NCI-H1092 (cell line): ENCODE measurements at places on chromosomes 11 and 22.

GRCh38 chr22:22681221-22681739 is 36.9 kb downstream of the GGTLC2 start:
- DNase-seq, result no peak

- no peak for DNase-seq
These were observed 359.0 kb downstream of the BRD1 start for GRCh38 chr22:49468487-49469198.

DNA sequence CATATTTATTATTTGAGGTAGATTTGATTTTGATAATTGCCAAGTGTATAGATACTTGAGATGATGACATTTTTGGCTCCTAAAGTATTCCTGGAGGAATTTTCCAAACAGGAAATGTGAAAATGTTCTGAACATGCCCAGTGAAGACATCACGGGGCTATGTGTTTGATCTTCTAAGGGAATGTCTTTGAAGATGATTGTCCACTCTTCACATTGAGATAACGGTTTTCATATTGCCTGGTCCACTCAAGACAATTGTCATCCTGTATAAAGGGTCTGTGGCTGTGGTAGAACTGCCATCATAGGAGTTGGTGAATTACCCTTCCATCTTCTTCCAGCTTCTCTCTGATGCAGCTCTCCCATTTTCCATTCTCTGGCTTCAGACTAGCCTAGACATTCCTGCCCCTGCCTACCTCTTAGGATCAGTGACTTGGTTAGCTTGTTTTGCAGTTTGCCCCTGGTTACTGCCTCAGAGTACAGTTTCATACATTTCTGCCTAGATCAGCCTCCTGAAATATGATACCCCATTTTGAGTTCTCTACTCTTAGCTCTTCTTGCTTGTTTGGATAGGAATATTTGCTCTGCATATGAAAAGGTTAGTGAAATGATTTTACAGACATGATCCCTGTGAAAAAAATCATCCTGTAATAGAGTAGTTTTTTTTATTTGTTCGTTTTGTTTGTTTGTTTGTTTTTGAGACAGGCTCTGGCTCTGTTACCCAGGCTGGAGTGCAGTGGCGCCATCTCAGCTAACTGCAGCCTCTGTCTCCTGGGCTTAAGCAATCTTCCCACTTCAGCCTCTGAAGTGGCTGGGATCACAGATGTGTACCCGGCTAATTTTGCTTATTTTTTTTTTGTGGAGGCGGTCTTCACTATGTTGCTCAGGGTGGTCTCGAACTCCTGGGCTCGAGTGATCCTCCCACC is 111.4 kb upstream of the SORL1-AS1 start:
- peak; percentile 52 for DNase-seq

GRCh38 chr11:7486781-7487140 is 1.5 kb downstream of the OLFML1 start:
- DNase-seq, result no peak

- DNase-seq, result no peak
These were observed 113.8 kb downstream of the ATXN10 start for GRCh38 chr22:45785458-45785857.

DNA sequence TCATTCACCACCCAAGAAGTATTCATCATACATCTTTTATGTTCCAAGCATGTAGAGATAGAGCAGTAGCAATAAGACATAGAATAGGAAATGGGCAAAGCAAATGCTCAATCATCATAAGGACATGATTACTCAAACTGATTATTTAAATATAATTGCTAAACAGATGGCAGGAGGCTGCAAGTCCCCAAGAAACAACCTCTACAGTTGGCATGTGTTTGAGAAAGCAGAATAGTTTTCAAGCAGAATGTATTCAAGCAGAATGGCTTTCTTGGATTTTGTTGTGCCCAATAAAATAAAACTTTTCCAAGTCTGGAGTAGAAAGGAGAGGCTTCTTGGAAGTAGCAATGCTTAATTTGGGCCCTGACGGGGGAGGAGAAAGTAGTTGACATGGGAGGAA is 86.5 kb upstream of the SYN3 start:
- DNase-seq, result no peak

DNA sequence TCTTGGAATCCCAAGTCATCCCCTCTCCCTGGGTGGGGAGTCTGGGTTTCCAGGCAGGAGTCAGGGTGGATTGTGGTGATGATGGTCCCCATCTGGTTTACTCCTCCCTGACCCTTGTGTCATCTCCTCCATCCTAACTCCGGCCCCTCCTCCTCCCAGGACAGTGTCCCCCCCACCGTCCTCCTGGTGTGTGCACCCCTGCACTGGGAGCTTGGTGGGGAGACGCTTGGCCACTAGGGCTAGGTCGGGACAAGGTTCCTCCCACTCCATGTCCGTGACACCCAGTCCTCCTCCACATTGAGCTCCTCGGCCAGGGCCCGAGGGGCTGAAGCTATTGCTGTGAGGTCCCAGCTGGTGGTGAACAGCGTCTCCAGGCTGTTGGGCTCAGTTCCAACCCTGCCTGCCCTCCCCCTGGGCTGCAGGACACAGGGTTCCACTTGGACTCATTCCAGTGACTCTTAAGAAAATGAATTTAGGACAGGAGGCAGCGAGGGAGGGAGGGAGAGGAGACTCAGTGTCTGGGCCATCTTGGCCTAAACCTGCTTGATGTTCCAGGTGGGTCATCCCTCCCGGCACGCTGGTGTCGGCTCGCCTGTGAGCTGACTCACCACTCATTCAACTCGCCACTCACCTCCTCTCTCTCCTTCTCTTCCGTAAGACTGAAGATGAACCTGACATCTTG is 433.2 kb downstream of the TBC1D22A start:
- no peak for DNase-seq

DNA sequence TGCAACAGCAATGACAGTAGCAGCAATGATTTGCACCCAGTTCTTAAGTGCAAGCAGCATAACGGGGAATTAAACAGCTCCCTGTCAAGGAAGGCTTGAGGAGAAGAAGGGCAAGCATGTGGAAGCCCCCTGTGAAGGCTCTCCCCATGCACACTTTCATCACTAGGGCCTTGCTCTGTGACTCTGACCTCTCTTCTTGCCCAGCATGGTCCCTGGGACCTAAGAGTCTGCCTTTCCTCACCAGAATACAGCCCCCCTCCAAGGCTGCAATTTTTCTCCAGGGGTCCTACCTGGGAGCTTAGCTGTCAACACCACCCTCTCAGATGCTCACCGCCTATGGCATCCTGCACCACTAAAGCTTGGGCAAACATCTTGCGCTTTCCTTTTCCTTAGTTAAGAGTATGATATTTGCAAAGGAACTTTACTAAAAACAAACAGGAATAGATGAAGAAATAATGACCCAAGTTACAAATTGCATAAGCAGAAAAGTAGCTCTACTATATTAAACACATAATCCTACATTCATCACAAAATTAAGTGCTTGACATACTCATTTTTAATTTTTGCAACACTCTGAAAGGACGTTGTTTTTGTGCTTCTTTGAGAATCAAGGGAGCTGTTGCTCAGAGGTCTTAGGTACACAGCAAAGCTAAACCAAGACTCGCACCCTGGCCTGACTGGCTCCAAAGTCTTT is 187.6 kb downstream of the ADAMTS15 start:
- DNase-seq, result no peak

GRCh38 chr11:111269146-111269868 is 23.8 kb downstream of the POU2AF2 start:
- no peak for DNase-seq

DNA sequence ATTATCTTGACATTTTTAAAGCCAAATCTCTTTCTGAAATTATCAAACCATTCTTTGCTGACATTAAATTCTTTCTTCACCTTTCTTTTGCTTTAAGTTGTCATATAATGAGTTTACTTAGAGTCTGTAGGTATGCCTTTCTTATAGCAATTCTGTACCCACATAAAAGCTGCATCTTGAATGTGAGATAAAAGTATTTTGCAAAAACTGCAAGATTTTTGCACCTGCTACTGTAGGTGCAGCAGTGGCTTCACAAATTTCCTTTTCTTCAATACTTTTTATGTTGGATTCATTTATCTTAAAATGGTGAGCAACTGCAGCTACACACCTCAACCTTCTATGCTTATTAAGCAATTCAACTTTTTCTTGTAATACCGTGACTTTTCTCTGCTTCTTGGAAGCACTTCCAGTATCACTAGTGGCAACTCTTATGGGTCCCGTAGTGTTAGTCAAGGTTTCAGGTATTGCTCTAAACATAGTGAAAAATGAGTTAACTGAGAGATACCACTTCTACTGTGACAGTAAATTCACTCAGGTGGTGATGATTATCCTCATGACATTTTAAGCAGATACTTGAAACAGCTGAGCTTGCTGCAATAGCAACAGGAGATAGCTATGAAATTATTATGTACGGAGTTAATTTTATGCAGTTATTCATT is 18.8 kb downstream of the ZFP91 start:
- DNase-seq, result no peak

DNA sequence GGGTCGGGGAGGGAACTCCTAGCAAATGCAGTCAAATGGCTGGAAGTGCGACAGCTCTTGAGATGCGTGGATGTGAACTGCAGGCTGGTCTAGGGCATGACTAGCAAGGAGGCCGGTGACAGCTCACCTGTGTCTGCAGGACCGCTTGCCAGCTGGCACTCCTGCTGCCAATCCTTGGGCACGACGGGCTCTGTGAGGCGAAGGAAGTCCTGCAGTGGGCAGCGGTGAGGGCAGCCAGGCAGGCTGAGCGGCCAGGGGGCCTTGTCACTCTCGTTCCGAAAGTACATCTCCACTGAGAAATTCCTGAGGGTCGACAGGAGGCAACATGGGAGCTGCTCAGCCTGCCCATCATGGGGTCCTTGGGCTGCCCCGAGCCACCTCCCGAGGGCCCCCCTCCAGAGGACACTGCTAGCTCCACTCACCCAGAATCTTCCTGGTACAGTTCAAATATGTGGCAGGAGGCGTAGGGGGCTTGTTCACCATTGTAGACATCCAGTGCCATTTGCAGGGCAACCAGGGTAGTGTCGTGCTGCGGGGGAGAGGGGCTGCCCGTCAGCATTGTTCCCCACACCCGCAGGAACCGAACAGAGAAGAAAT is 5.9 kb downstream of the ACP2 start:
- DNase-seq, result no peak

- no peak for DNase-seq
These were observed 113.9 kb downstream of the DBX1 start for GRCh38 chr11:20046416-20046815.

GRCh38 chr22:43976861-43977795 is 21.9 kb downstream of the SAMM50 start:
- no peak for DNase-seq

DNA sequence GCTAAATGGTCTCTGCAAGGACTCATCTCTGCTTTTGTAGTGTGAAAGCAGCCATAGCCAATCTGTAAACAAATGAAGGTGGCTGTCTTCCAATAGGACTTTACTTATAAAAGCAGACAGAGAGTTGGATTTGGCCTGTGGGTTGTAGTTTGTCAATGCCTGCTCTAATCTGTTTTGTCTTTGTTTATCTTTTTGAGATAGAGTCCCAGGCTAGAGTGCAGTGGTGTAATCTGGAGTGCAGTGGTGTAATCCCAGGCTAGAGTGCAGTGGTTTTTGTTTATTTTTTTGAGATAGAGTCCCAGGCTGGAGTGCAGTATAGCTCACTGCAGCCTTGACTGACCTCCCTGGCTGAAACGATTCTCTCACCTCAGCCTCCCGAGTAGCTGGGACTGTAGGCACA is 8.6 kb downstream of the PPP6R3 start:
- no peak for DNase-seq

- DNase-seq, result no peak
These were observed 36.6 kb downstream of the SLC25A17 start for GRCh38 chr22:40782521-40782920.

- DNase-seq, result no peak
These were observed 20.9 kb downstream of the NCF4 start for GRCh38 chr22:36881504-36882245.

DNA sequence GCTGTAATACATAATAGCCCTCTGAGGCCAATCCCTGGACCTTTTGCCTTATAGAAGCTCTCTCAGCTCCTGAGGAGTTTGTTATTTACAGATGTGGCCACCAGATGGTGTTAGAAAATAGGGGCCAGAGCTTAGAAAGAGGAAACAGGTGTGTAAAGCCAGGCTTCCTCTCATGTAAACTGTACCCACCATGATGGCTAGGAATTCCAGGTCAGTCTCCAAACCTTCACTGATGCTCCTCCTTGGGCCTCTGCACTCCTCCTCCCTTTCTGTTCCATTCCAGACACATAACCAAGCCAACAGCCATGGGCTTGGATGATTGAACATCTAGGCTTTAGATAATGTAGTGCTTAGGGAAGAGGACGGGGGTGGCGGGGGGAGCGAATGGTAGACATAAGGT is 39.7 kb downstream of the USP35 start:
- DNase-seq, result peak; percentile 78

GRCh38 chr11:15852179-15852578 is 504.2 kb downstream of the SOX6 start:
- no peak for DNase-seq

- DNase-seq, result no peak
These were observed 20.9 kb downstream of the PRG3 start for GRCh38 chr11:57359896-57360690.

DNA sequence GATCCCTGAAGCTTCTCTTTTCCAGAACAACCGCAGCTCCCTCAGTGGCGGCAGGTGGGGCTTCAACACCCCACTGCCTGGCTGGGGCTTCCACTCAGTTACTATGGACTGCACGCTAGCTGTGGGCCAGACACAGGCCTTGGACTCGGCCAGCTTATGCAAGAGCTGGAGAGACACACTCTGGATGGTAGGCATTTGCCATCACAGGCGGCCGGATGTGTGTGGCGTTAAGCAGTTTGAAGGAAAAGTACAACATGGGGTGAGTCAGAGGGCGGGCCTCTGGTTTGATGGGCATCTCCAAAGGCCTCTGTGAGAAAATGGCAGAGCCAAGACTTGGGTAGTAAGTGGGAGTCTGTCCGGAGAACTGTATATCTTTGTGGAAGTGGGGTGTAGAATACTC is 17.6 kb downstream of the KCNJ4 start:
- DNase-seq, result no peak
